ENCODE measurements at places on chromosomes 12 and 14. TPM values are rescaled to one million over a fixed set of nuclear protein-coding genes. Genes with fewer than 3 reads are reported as not detected.

CIDEB gene
- total RNA-seq = 5.2 TPM

CLEC4D gene
- 1.2 TPM for total RNA-seq

SMCO2 gene
- total RNA-seq = not detected

SERPINA10 gene
- not detected for total RNA-seq

RNASE2 gene
- 1.1 TPM for total RNA-seq

SERPINA9 gene
- not detected for total RNA-seq

CBLN3 gene
- 3.3 TPM for total RNA-seq
